ENCODE measurements at places on chromosomes 16 and 17.

- DNase-seq = no peak
Measured at GRCh38 chr17:83094291-83094690, 14.9 kb downstream of the METRNL start.

- no peak for DNase-seq
Measured at GRCh38 chr16:28000314-28001169, 63.0 kb downstream of the GSG1L start.

DNA sequence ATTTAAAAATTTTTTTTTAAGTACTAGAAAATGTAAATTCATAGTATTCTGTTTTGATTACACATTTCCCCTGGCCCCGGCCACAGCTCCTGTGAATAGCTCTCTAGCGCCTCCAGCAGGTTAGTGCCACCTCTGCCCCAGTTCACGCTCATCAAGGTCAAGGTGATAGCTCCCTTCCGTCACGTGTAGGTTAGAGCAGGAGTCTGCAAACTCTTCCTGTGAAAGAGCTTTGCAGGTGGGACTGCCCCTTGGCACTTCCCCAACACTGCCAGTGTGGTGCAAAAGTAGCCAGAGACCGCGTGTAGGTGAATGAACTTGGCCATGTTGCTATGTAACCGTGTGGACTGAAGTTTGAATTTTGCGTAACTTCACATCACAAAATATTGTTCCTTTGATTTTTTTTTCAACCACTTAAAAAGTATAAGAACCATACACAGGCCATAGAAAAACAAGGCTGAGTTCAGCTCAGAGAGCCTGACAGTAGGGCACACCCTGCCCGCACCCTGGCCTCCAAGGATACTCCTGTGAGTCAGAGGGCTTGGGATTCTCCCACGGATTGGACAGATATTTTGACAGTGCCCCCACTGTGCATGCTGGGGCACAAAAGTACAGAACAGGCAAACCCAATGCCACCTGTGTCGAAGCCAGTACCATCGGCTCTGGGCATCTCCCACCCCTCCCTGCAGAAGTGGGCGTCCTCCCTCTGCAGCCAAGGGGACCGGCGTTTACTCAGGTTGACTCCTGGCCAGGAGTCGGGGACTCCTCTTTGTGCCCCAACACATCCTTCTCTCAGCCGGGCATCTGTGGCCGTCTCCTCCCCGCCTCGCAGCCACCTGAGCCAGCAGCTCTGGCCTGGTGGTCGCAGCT lies 92.0 kb upstream of the CHMP6 start:
- DNase-seq = no peak

- DNase-seq = no peak
Measured at GRCh38 chr17:48012654-48013053, 24.9 kb downstream of the COPZ2 start.

- no peak for DNase-seq
Measured at GRCh38 chr17:21368545-21369246, 7.5 kb upstream of the KCNJ12 start.

Measured in cortex of kidney (tissue), 1 donor.